ENCODE measurements at places on chromosomes 4 and X.

- no peak overlapping the region for H3K27ac ChIP-seq
- peaks cover 5% of the 10 kb centered on the region for H3K4me1 ChIP-seq
- no peak overlapping the region for H3K4me3 ChIP-seq
- H3K36me3 ChIP-seq: peaks cover 2% of the 10 kb centered on the region
Measured at GRCh38 chrX:154505734-154506133, 10.3 kb downstream of the FAM3A start.

- no peak overlapping the region for H3K27ac ChIP-seq
- no peaks in the 10 kb centered on the region for H3K4me1 ChIP-seq
- no peak for DNase-seq
- peaks cover 4% of the 10 kb centered on the region for H3K27me3 ChIP-seq
Measured at GRCh38 chr4:11297201-11297600, 131.5 kb downstream of the HS3ST1 start.

GRCh38 chr4:42543762-42544161 is 113.1 kb downstream of the ATP8A1 start:
- no peak overlapping the region for H3K4me3 ChIP-seq
- DNase-seq: no peak
- H3K27me3 ChIP-seq: no peaks in the 10 kb centered on the region

DNA sequence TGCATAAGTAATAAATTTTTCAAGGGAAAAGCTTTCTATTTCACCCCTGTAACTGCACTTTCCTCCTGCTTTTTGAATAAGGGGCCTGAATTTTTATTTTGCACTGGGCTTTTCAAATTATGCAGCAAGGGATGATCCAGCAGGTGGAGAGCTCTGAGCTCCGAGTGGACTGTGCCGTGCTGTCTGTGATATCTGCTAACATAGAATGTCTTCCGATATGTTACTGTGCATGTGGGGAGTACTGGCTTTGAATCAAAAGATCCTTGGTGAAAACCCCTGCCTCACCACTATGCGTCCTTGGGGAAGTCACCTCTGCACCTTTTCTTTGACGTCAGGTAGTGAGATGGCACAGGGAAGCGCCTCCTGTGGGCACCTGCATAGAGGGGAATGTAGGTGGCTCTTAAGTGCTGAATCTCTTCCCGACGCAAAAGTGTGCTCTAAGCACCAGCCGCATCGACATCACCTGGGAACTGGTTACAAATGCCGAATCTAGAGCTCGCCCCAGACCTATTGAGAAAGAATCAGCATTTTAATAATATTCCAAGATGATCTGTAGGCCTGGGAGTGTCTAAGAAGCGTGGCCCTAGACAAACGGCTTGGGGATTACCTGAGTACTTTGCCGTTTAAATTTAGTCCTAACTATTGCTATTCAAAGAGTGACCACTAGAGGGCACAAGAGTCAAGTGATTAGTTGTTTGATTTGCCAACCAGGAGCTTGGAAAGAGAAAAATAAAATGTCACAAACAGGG is 19.2 kb upstream of the WFS1 start:
- no peak overlapping the region for H3K4me3 ChIP-seq
- peaks cover 5% of the 10 kb centered on the region for H3K36me3 ChIP-seq
- DNase-seq: no peak
- no peak overlapping the region for H3K27ac ChIP-seq
- H3K4me1 ChIP-seq: peaks cover 2% of the 10 kb centered on the region

- H3K27ac ChIP-seq: no peak overlapping the region
- H3K4me1 ChIP-seq: no peaks in the 10 kb centered on the region
- no peak for DNase-seq
- no peak overlapping the region for H3K4me3 ChIP-seq
Measured at GRCh38 chr4:89363786-89364185, 56.2 kb upstream of the GPRIN3 start.

DNA sequence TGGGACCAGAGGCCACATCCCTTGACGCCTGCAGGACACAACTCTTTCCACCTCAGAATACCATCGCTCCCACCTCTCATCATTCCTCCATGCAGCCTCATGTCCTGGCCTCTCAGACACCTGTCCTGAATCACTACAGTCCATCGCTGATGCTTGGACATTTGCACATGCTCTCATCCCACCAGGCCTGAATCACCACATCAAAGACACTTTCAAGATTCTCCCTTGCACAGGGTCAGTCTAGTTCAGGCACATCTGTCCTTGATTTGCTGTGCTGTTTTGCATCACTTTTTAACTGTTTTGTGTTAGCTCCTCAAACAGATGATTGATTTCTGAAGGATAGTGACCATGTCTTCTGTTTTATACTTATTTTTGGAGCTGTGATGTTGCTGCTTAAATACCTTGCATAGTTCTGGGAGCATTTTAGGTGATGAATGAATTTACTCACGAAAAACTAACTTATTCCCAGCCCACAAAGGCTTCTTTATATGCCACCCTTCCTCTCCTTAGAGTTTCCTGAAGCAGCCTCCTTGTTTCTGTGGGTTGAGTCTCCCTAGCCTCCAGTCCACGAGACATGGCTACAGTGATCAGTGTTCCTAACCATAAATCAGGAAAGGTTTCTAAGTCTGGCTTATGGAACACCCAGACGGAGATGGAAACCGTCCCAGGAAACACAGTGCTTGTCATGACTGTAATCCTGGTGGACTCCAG is 2.6 kb downstream of the FAM114A1 start:
- peaks cover 42% of the 10 kb centered on the region for H3K27me3 ChIP-seq
- no peaks in the 10 kb centered on the region for H3K36me3 ChIP-seq
- H3K4me1 ChIP-seq: peaks cover 12% of the 10 kb centered on the region
- peak overlapping the region; percentile 11 for H3K27ac ChIP-seq
- no peak overlapping the region for H3K4me3 ChIP-seq
- no peak for DNase-seq

DNA sequence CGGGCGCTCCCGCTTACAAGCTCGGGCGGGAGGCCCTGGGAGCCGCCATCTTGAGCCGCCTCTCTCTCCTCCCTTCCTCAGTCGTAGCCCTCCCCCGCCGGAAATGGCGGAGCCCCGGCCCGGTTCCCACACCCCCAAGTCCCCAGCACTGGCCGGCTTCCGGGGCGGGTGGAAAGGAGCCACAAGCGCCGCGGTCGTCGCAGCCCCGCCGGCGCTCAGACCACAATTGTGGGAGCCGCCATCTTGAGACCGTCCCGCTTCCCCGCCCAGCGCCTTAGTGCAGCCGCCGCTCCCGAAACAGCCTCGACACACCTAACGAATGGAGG is 531 bp downstream of the HCFC1 start:
- peak overlapping the region; percentile 99 for H3K4me3 ChIP-seq
- no peaks in the 10 kb centered on the region for H3K27me3 ChIP-seq
- H3K4me1 ChIP-seq: peaks cover 25% of the 10 kb centered on the region
- peak overlapping the region; percentile 99 for H3K27ac ChIP-seq

DNA sequence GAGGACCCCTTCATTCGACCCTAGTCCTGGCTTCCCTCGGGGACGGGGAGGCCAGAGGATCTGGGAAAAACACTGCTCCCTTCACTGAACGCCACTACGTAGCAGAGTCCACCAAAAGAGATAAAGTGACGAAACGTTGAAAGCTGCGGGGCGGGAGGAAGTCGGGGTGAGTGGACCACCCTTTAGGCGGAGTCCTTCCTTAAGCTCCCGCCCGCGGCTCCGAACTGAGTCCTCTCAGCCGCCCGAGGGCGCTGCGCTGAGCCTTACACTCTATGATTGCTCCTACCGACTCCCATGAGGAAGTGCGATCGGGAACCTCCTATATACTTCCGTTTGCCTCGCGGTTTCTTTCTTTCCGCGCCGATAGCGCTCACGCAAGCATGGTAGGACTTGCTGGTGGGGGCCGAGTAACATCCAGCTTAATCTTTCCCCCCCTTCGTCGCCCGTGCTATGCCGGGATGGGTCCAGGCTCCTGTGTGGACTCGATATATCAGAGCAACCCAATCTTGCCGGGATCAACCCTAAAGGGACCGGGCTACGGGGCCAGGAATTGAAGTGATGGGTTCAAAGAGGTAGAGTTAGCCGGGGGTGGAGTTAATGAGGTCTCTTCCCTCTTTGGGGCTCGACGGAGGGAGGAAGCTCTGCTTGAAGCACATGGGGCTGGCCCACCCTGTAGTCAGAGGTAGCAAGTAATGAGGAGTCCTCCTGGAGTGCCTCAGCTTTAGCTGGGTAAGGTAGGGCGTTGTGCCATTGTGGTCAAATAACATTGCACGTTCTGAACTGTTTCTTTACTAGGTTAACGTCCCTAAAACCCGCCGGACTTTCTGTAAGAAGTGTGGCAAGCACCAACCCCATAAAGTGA is at the start of gene RPL36A:
RPL36A (plus strand) TSS at position 348 of the 862 bp plus-strand sequence; CDS start at position 381, 33 bp downstream.
- no peaks in the 10 kb centered on the region for H3K36me3 ChIP-seq
- H3K4me1 ChIP-seq: peaks cover 16% of the 10 kb centered on the region
- H3K27me3 ChIP-seq: no peaks in the 10 kb centered on the region
- DNase-seq: peak; percentile 57
- peak within 1 kb of the TSS; percentile 92 for H3K4me3 ChIP-seq

- H3K27ac ChIP-seq: no peak overlapping the region
- no peaks in the 10 kb centered on the region for H3K27me3 ChIP-seq
- no peak for DNase-seq
Measured at GRCh38 chrX:134746410-134746785, 88.1 kb upstream of the PLAC1 start.

DNA sequence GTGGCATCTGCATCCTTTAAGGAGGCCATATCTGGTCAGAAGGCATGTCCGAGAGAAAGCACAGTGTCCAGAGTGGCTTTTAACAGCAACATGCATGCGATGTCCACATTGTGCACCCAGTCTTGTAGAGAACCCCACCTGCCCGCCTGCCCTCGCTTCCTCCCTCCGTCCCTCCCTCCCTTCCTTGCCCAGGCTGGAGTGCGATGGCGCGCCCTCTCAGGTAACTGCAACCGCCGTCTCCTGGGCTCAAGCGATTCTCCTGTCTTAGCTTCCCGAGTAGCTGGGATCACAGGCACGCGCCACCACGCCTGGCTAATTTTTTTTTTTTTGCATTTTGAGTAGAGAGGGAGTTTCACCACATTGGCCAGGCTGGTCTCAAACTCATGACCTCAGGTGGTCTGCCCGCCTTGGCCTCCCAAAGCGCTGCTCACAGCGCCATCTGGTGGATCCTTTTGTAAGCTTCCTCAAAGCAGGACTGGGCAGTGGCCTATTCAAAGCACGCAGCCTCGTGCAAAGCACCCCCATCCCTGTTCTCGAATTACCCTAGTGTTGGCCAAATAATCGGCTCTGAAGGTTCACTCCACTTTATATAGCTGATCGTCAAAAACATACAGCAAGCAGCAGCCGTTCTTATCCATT is 15.0 kb downstream of the BRCC3 start:
- no peak overlapping the region for H3K4me3 ChIP-seq
- no peak overlapping the region for H3K27ac ChIP-seq
- H3K27me3 ChIP-seq: no peaks in the 10 kb centered on the region
- H3K36me3 ChIP-seq: no peaks in the 10 kb centered on the region

DNA sequence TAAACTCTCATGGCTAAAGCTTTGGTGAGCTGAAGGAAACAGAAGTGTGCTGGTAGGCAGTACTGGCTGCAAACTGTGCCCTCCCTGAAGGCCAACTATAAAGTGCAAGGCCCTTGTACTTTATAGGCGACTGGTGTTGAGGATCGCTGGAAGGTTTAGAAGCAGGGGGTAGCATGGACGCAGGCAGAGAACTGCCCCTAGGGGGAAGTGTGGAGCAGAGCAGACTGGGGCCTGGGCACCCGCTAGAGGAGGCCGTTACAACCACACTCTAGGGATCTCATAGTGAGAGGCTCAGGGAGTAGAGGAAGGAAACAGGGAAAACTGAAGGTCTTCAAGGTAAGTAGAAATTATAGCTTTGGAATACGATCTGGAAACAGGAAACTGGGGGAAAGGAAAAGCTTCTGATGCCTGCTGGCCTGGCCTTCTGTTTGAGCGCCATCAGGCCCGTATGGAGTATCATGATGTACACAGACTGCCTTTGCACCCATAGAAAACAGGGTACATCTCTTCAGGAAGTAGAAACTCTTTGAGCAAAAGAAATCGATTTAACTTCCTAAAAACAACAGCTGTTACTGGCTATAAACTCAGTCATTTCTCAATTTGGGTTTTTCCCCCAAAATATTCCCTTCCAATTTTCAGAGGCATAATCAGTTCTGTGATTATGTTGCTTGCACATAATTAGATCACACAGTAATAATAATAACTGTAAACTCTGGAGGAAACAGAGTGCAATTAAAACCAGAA is 23.9 kb upstream of the TMSB4X start:
- peak overlapping the region; percentile 90 for H3K4me3 ChIP-seq
- no peaks in the 10 kb centered on the region for H3K27me3 ChIP-seq
- H3K4me1 ChIP-seq: peaks cover 39% of the 10 kb centered on the region
- H3K27ac ChIP-seq: peak overlapping the region; percentile 97

GRCh38 chrX:26783512-26784225 is 567.7 kb downstream of the MAGEB5 start:
- no peaks in the 10 kb centered on the region for H3K27me3 ChIP-seq
- H3K4me1 ChIP-seq: no peaks in the 10 kb centered on the region
- no peaks in the 10 kb centered on the region for H3K36me3 ChIP-seq
- H3K4me3 ChIP-seq: no peak overlapping the region
- no peak for DNase-seq

GRCh38 chr4:88705805-88706492 is 8.3 kb upstream of the NAP1L5 start:
- no peaks in the 10 kb centered on the region for H3K27me3 ChIP-seq
- H3K36me3 ChIP-seq: peaks cover 26% of the 10 kb centered on the region
- DNase-seq: no peak
- H3K4me1 ChIP-seq: peaks cover 8% of the 10 kb centered on the region
- H3K27ac ChIP-seq: peak overlapping the region; percentile 37

DNA sequence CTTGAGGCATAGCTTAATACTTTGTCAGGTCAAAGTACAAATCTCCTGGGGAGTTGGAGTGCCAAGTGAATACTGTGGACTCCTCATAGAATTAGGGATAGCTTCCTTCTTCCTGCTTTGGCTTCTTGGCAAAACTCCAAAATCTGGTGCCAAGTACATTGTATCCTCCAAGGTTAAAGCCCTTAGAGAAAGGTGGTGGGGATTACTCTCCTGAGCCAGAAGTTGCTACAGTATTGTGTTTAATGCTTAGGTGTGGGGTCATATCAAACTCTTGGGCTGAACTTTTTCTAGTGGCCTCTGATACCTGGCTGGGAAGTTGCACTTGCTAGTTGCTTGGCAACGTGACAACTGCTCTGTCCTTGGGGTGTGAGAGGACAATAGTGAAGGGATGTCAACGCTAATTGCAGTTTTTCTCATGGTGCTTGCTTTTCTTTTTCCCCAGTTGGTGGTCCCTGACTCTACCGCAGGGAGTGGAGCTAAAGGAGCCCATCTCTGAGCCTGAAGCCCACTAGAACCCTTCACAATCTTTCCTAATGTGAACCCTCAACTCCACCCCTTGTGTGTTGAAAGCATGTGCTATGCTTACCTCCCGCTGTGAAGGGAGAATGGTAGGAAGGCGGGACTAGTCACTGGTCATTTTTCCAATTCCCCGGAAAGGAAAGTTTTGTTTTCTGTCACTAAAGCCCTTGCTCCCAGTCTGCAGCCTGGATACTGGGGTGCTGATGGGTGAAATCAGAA is 35.5 kb downstream of the DLG3 start:
- H3K36me3 ChIP-seq: peaks cover 4% of the 10 kb centered on the region
- peaks cover 6% of the 10 kb centered on the region for H3K4me1 ChIP-seq
- no peak overlapping the region for H3K4me3 ChIP-seq

DNA sequence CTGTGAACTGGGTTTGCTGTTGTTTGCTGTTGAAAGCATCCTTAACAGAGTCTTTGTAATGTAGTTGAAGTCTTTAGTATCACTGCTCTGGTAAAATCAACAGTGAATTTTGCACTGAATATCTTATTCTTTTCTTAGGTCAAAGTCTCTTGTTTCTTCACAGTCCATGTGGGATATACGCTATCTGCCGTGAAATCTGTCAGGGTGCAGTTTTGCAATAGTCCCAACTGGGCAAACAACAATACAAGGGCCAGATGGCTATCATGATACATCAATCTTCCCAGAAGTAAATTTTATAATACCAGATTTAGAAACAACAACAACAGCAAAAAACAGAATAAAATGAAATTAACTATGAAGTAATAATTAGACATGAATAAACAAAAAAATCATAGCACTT is 123.5 kb downstream of the PPARGC1A start:
- no peaks in the 10 kb centered on the region for H3K4me1 ChIP-seq
- H3K4me3 ChIP-seq: no peak overlapping the region
- no peaks in the 10 kb centered on the region for H3K36me3 ChIP-seq
- H3K27me3 ChIP-seq: no peaks in the 10 kb centered on the region
- no peak for DNase-seq
- no peak overlapping the region for H3K27ac ChIP-seq

All from T-helper 17 cell (primary cell).